Heart left ventricle (tissue), 16 donors: ENCODE measurements at places on chromosomes 5 and 9. TPM values are rescaled to one million over a fixed set of nuclear protein-coding genes. Genes with fewer than 3 reads are reported as not detected.

CDH9 gene
- not detected for total RNA-seq

- H3K27ac ChIP-seq = no peak overlapping the region
- no peak for DNase-seq
- H3K4me3 ChIP-seq = no peak overlapping the region
- H3K36me3 ChIP-seq = no peaks in the 10 kb centered on the region
- no peaks in the 10 kb centered on the region for H3K4me1 ChIP-seq
- no peaks in the 10 kb centered on the region for H3K27me3 ChIP-seq
These were observed 2.2 kb upstream of the GNPDA1 start for GRCh38 chr5:142014911-142015584.

DNA sequence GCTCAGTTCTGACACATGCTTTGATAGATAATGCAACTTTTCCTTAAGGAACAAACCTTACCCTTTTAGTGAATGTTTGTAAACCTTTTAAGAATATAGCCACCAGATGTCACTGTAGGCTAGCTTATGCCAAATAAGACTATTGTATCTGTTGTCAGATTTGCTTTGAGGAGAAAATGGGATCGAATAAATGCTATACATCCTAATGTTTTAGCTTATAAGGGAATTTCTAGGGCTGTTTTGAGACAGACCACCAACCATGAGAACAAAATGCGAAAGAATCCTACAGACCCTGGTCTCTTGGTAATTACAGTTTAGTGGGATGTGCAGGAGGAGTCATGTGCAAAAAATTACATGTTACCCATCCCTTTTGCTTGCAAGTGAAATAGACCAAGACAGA, 127.6 kb upstream of the NMUR2 start:
- DNase-seq = no peak
- H3K27me3 ChIP-seq = no peaks in the 10 kb centered on the region
- H3K27ac ChIP-seq = no peak overlapping the region
- H3K36me3 ChIP-seq = no peaks in the 10 kb centered on the region

DNA sequence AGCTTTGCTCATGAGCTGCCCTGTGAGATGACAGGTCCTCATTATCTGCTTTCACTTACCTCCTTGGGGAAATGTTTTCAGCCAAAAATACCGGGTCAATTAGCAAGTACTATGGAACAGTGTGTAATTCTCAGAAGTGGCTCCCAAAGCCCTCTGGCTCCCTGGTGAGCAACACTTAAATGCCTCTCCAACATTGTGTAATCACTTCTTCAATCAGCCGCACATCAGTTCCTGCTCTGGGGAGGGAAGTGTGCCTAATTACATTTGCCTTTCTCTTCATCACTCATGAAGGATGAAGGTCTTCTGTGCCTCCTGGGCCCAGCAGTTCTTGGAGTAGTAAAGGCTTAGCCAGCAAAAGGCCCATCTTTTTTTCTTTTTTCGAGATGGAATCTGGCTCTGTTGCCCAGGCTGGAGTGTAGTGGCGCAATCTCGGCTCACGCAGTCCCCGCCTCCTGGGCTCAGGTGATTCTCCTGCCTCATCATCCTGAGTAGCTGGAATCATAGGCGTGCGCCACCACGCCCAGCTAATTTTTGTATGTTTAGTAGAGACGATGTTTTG, 23.1 kb downstream of the NIM1K start:
- no peak for DNase-seq
- no peaks in the 10 kb centered on the region for H3K4me1 ChIP-seq
- H3K4me3 ChIP-seq = no peak overlapping the region
- no peak overlapping the region for H3K27ac ChIP-seq
- H3K36me3 ChIP-seq = no peaks in the 10 kb centered on the region

- H3K36me3 ChIP-seq = no peaks in the 10 kb centered on the region
- H3K27me3 ChIP-seq = no peaks in the 10 kb centered on the region
- no peak overlapping the region for H3K27ac ChIP-seq
These were observed 48.8 kb upstream of the GOLPH3 start for GRCh38 chr5:32222723-32223470.
